ENCODE measurements at places on chromosomes 7 and 10.

DNA sequence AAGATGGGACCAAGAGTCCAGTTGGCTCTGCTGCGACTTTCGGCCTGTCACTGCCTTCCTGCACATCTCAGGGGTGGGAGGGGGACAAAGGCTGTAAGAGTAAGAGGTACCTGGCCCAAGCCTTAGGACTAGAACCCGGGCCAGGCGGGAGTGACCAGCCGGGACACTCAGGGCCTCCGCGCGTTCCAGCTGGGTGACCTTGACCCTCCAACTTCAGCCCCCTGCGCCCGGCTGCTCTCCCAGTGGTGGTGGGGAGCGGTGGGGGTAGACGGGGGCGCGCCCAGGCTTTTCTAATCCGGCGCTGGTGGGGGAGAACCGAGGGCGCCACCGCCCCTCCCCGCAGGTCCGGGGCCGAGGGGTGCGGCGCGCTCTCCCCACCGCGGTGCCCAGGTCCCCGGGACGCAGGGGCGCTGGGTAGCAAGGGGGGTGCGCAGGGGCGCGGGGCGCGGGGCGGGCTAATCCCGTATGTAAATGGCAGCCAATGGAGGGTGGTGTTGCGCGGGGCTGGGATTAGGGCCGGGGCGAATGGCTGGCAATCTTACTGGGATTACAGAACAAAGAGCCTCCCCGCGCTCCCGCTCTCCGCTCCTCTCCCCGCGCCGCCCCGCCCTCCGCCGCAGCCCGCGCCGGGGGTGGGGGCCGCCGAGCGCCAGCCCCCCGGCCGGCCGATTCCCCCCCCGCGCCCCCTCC, at the start of gene GTF2IRD1:
GTF2IRD1 (plus strand) TSS at position 585 of the 690 bp plus-strand sequence. CDS start 54,175 bp downstream, outside the sequence.
- DNase-seq: peak; percentile 64

GRCh38 chr10:87656431-87657072, 3.1 kb upstream of the PAPSS2 start:
- DNase-seq: no peak

DNA sequence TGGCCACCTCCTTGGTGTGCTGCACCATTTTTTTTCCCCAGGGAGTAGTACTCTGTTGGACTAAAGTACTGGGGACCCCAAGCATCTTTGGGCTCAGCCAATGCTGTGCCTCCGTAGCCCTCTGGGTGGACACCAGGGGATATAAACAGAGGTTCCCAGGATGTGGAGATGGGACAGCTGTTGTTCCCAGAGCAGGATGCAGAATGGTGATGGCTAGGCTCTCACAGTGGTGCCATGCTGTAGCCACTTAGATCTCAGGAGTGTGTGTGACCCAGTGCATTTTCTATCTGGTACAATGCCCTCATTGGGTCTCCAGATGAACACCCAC, 50.9 kb upstream of the SCIN start:
- DNase-seq: no peak

DNA sequence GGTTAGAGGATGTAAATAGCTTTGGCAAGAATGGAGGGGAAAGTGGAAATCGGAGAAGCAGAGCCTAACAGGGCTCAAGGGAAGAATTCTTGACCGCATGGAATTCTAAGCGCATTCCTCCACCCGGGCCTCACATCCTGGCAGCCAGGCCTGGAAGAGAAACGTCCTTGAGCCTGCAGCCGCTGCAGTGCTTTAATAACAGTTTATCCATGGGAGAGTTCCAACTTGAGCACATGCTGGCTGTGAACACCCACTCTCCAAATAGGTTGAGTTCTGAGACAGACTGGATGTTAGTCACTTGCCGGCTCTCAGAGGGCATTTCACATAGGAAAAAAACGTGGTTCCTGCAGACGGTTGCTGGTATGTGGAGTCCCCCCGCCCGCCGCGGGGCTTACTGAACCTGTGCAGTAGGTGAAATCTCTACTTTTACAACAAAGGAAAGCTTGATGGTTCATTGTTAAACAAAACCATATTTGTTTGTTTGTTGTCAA, 61.4 kb upstream of the STEAP1B start:
- no peak for DNase-seq

DNA sequence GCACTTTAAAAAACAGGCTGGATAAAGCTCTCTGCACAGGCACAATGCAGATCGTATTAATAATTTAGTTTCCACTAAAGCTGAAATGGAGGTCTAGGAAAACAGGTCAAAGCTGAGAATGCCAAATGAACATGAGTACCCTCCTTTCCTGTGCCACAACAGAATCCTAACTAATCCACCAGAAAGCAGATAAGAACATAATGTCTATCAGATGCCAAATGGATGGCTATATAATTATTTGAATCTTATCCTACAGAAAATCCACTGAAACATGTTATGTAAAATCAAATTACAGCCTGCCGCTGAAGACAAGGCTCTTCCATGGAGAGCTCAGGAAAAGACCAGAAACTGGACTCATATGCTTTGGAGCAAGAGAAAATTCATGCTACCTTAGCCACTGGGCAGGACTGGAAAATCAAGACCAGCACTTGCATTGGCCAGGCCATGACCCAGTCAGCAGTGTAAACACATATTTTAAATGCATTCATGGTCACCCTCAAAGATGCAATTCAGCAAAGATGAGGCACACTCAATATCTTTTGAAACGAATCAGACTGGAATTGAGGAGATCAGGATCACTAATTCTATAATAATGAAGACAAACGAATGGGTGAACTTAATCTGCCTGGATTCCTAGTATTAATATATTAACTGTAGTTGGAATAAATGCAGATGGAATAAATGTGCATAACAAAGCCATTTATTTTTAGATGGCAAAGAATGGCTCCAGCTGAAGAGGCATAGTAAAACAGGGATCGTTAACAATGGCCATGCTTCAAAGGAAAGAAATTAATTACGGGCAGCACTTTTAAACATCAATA, 13.2 kb downstream of the ANK3 start:
- DNase-seq: no peak

Measured in T-helper 22 cell (primary cell).